ENCODE measurements at places on chromosomes 2 and 18.

GRCh38 chr2:186919296-186919695 lies 70.3 kb upstream of the ZSWIM2 start:
- DNase-seq = no peak

DNA sequence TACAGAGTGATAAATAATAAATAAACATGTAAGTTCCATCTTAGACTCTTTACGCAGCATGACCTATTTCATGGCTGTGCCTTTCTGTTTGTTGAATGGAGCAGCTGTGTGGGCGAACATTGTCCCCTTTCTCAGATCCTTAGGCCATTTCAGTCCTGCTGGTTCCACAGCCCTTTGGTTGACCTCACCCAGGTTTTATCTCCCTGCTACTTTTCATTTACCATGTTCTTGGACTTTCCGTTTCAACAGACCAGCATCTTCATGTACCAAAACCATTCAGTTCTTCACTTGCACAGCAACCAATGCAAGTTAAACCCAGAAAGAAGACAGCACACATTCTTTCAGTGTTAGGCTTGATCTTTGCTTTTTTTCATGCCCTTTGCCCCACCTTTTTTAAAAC lies 83.8 kb downstream of the XRCC5 start:
- DNase-seq = no peak

DNA sequence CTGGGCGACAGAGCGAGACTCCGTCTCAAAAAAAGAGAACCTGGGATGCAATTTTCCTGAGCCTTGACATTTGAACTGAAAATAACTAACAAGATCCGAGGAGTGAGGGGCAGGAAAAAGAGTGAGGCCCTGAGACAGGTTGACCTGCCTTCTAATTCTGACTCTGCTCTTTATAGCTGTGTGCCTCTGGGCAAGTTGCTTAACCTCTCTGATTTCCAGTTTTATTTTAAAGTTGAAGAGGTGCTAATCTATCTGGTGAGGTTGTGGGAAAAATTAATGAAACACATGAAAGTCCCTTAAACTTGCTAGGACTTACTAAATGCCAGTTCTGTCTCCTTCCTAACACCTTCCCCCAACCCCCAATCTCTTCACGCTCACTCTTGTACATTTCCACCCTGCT lies 108.4 kb upstream of the MGAT5 start:
- no peak for DNase-seq

- DNase-seq = no peak
Measured at GRCh38 chr2:240503375-240503774, 54.4 kb downstream of the ANKMY1 start.

- DNase-seq = no peak
Measured at GRCh38 chr2:190837420-190837819, 43.2 kb upstream of the GLS start.

DNA sequence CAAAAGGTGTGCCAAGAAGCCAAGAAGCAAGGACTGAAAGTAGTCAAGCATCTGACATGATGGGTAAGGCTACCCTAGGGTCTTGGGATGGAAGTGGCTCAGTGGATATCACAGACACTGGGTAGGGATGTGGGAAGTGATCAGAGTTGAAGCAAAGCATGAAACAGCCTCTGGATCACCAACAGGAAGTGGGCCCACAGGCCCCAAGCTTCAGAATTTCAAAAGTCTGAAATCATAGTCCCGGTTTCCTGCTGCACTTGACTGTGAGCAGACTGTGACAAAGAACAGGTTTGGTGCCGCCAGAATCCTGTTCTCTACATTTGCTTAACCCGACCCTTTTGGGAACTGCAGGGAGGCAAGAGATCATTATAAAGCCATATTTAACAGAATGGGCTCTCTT lies 57.4 kb downstream of the SP100 start:
- no peak for DNase-seq
